ENCODE measurements at places on chromosomes 2 and 18.

GRCh38 chr2:201470821-201471731 is 19.5 kb downstream of the STRADB start:
- DNase-seq = no peak

DNA sequence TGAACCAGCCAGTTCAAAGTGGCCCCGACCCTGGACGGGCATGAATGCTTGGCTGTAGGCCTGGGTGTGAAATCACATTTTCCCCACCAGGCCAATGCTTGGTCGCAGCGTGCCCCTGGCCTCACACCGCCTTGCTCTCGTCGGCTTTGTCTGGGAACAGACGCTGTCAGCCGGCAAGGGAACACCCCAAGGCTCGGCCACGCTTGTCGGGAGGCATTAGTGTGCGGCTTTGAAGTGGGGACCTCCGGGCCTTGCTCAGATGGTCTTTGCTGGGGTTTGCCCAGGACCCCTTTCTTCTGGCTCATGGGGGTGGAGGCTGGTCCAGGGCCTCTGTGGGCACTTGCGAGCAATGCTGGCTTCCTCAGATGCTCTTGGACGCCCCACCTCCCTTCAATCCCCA is 79.1 kb downstream of the INHBB start:
- no peak for DNase-seq

DNA sequence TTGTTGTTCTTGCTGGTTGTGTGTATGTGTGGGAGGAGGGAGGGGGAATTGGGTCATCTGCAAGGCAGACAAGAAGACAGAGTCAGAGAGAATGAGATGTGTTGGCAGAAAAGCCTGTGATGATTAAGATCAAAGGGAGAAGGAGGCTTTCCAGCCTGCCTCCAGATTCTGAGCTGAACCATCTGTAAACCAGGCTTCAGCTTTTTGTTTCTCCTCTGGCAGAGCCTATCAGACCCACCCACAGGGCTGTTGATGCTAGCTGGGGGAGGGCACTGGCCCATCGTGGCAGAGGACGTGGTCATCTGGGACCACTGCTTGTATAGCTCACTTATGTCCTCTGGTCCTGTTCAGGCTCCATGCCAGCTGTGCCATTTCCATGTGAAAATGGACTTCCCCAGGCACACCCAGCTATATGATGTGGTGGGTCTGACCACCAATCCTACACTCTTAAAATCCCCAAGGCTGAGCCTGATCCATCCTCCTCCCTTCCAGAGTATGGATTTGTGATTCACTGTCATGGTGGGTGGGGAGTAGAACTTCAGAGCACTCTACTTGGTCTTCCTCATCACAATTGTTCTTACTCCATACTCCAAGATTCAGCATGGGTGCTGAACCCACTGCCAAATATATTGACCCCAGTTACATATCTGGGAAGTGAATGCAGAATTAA is 27.8 kb upstream of the COL6A3 start:
- no peak for DNase-seq

GRCh38 chr2:89841476-89841840 is 1150.0 kb downstream of the RPIA start:
- no peak for DNase-seq

DNA sequence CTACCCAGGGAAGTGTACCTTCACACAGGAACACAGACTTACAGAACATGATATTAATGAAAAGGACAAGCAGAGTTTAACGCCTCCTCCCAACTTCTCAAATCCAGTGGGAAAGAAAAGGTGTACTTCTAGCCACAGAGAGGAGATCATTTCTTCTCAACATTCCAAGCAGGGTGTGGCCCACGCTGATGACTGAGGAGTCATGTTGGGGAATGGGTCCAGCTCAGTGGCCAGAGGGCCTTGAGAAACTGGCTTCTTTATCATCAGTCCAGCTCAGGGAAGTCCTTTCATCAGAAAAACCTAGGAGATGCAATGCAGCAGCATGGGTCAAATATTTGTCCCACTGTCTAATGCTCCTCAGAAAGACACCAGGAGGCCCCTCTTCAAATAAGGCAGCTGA is 63.0 kb downstream of the RBM43 start:
- DNase-seq = no peak

- DNase-seq = no peak
Observed at GRCh38 chr2:44107974-44108373, 60.7 kb upstream of the PPM1B start.

DNA sequence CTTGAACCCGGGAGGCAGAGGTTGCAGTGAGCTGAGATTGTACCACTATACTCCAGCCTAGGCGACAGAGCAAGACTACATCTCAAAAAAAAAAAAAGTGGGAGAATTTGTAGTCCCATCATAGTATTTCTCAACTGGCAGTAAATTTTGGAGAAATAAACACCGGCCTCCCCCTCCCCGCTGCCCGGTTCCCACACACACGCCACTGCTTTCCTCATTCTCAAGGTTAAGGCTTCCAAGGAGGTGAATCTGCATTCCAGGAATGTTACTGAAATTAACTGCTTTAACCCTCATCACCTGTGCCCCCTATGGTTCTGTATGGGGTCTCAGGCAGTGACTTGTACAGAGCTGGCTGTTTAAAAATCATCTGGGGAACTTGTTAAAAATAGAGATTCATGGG is 49.9 kb downstream of the MRPL35 start:
- no peak for DNase-seq

- no peak for DNase-seq
Observed at GRCh38 chr18:78978349-78979055, 1.1 kb upstream of the SALL3 start.

DNA sequence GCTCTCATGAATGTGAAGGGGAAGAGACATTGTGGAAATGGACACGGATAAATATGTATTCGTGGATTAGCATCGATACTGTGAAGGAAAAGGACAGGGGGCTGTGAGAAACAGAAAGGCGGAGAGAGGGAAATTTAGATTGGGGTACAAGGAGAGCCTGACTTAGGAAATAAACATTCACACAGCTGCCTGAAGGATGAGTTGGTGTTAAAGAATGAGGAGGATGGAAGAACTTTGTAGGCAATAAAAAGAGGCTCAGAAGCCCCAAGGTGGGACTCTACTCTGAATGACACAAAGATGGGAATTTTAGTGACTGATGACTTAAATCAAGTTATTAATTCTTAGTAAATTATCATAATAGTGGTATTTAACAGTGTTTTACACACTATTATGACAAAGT is 10.1 kb downstream of the MYO1B start:
- no peak for DNase-seq

- DNase-seq = no peak
Observed at GRCh38 chr2:75130171-75130570, 69.1 kb downstream of the TACR1 start.

DNA sequence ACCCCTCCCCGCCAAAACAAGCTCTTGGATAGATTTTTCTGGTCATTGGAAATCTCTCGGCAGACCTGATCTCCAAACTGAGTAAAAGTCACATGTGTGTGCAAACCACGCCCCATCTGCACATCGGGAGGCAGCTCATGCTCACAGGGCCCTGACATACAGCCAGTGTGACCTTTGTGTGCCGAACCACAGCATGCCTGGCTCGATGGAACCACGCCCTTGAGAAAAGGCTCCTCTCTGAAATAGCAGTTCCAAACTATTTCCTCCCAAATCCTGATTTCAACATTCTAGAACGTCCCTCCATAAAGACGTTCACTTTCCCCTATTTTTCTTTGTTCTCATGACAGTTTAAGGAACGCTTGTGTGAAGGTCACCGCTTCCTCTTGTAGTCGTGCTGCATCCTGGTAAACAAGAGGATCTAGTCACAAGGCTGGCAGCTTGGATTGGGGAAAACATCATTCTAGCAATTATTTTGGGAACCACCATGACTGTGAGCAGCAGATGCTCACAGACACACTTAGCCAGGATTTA is 59.3 kb upstream of the MAP4K4 start:
- no peak for DNase-seq

All from SJSA1 (cell line).